ENCODE measurements at places on chromosomes 11 and 22. TPM values are rescaled to one million over a fixed set of nuclear protein-coding genes. Genes with fewer than 3 reads are reported as not detected.

GGT5 gene
- 29.4 TPM for total RNA-seq

GRCh38 chr11:86301742-86302091, 323 bp upstream of the HIKESHI start:
- DNase-seq: no peak

DNA sequence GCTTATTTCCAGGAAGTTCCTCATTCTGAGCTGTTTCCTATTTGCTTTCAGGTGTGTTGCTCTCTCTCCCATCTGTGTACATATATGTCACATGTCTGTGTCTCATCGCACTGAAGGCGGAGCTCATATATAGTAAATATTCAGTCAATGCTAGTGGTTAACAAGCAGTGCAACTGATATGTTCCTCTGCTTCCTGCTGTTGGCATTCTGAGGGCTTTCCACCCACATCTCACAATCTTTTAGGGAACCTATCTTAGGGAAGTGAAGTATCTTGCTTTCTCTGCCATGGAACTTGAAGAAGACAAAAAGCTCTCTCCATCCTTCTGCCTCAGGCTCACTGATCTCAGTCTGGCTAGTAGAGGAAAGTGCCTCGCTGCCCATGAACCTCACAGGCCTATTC, 139.8 kb downstream of the TTC17 start:
- no peak for DNase-seq

DNA sequence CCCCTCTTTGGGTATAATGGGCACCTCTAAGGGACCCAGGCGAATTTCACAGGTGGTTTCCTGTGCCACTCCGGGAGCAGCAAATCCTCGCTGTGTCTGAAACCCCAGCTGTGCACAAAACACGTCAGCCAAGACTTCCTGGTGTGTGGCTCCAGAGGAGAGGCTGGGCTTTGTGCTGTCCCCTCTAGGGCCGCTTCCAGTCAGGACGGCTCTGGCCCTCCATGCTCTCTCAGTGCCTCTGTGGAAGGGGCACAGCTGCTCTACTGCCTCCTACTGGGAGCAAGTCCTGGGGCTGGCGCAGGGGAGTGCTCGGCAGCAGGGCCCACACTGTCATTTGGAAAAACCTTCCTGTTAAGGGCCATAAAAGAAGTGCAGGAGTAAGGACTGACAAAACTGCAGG, 23.7 kb upstream of the ARFGAP3 start:
- no peak for DNase-seq

SLC22A25 gene
- not detected for total RNA-seq

DEFB131B gene
- total RNA-seq: not detected

DNA sequence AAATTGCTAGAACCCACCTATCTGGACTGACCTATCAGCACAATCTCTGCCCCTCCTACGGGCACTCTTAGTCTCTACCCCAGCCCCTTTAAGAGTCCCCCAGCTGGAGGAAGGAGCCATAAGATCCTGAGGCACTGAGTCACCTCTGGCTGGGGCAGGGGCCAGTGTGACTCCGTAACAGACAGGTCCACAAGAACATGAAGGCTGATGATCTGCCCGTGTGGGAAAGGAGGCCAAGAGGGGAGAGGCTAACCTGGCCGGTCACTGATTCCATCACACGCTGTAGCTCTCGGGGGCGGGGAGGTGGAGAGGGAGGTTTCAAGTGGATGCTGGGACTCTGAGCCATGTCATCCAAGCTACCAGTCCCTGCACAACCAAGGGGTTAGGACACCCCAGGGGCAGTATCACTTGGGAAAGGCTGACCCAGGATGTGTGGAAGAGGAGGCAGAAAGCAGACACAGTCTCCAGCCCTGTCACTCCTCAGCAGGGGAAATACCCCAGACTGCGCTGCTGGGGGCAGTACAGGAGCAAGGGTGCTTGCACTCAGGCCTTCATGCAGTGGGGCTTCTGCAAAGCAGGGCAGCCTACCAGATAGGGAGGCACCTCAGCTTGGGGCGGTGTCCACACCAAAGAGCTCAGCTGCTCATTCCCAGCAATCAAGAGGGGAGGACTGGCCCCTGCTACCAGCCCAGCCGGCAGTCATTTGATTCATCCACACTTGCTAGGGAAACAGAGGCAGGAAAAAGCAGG, 22.3 kb downstream of the ARHGAP1 start:
- DNase-seq: no peak

DNA sequence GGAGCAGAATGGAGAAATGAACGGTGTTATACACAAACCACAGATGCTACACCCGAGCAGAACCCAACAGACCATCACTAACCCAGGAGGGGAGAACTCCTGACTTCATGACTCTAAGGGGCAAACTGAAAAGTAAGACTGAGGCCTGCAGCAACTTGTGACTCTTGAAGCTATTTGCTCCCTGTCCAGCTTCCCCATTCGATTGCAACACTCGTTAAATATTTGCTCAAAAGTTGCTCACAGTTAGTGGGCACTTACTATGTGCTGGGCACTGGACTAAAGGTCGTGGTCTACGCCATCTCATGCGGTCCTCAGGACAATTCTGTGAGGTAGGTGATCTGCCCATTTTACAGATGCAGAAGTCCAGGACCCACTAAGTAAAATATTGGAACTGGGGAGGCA, 9.5 kb upstream of the ADA2 start:
- DNase-seq: peak; percentile 68

DNA sequence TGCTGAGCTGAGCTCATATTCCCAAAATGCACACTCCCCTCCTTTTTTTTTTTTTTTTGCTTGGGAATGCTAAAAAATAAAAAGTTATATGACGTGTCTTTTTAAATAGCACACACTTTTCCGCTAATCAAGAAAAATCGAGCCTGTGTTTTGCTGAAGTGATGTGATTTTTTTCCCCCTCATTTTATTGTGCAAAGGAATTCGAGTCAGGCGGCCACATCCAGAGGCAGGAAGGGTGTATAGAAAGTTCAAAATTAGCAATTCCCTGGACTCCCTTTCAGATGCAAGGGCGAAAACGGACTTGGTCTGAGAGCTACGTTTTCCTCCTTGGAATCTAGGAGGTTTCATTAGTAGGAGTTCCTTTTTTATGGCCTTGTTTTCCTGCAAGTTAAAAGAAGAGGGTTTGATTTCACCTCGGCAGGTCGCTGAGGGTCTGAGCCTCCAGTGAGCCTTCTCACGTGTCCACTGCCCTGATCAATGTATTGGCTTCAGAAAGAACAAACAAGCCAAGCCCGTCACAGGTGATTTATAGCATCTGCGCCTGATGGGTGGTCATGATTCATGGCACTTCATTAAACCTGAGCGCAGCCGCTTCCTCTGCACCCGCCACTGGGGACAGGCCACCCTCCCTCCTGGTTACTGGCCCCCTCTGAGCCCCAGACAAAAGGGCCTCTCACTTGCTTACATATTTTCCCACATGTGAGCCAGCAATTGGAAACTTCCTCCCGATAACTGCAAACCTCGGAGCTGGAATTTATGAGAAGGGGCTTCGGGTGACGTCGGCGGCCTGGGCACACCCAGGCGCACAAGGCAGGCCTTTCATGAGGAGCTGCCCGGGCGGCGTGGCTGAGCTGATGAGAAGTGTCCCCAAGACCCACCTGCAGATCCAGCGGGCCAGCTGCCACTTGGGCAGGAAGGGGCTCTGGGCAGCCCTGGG, 64.4 kb upstream of the LINC01488 start:
- no peak for DNase-seq

- no peak for DNase-seq
Observed at GRCh38 chr11:19872512-19873145, 160.0 kb downstream of the NAV2 start.

Measured in lower lobe of right lung (tissue), 2 donors.